ENCODE measurements at places on chromosomes 2 and 18.

- no peak for DNase-seq
Observed at GRCh38 chr2:239380831-239381708, 19.8 kb downstream of the HDAC4 start.

GRCh38 chr18:2985628-2986027 is 27.3 kb downstream of the LPIN2 start:
- no peak for DNase-seq

DNA sequence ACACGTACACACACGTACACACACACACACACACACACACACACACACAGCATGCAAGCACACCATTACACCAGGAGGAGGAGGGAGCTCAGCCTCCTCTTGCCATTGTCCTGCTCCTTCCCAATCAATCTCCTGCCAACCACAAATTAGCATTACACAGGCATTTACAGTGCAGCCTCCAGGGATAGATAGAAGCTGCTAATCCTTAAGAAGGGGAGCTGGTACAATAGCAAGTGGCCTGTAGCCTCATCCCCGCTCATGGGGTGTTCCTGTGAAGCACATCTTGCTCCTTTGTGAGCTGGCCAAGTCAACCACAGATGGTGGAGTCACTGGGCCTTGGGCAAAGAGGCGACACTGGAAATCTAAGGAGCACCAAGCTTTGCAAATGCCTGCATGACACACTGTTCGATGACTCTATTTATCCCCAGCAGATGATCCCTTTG is 110.3 kb upstream of the PKDCC start:
- DNase-seq, result peak; percentile 53

DNA sequence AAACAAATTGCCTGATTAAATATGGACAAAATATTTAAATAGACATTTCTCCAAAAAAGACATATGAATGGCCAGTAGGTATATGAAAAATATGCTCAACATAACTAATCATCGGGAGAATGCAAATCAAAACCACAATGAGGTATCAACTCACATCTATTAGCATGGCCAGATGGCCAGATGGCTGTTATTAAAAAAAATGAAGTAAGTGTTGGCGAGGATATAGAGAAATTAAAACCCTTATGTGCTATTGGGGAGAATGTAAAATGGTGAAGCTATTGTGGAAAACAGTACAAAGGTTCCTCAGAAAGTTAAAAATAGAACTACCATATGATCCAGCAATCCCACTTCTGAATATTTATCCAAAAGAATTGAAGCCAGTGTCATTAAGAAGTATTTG is 272.3 kb upstream of the ZNF804A start:
- no peak for DNase-seq

All from AG08395 (cell line).